ENCODE measurements at places on chromosomes 12 and 14.
A peak's percentile ranks its signal among the peaks of the same experiment; 100 is the strongest.

- DNase-seq = no peak
Measured at GRCh38 chr12:58502226-58502625, 418.1 kb downstream of the LRIG3 start.

- no peak for DNase-seq
Measured at GRCh38 chr14:105877645-105878044, 351.3 kb downstream of the TMEM121 start.

- no peak for DNase-seq
Measured at GRCh38 chr12:49959685-49960473, 1.8 kb upstream of the AQP5 start.

GRCh38 chr12:120797677-120798642 lies 72.3 kb downstream of the ACADS start:
- no peak for DNase-seq

DNA sequence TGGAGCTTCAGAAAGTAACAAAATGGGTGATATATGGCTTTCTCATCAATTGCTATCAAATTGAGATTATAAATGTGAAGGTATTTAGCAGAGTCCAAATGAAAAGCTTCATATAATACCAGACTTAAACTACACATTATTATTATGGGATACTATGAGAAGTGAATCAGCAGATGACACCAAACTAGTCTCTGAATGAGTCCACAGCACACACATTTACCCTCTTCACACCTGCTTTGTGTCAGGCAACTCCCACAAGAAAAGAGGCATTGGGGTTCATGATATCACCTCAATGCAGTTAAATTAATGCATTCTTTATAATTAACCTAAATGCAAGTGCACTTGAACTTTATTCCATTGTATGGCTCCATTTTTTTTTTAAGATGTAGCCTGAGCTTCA lies 330.5 kb downstream of the BCL11B start:
- no peak for DNase-seq

DNA sequence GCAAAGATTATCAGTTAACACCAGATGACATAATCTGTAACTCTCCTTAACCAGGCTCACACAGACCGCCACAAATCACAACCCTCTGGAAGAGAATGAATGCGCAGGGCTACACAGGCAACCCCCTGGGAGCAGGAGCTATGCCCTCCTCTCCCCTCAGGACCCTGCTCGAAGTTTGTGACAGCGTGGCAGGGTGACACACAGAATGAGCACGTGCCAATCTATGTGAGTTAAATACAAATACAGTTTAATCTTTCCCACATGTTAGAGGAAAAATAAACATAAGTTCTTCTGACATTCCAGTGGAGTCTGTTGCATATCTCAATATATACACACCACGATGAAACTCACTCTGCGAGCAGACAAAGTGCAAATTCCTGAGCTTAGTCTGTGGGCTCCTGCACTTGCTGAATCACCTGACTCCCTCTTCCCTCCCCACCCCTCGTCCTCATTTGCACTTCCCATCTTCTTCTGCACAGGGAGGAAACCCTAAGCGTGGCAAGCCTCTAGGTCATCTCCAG lies 37.6 kb downstream of the BCAT1 start:
- DNase-seq = peak; percentile 89

- no peak for DNase-seq
Measured at GRCh38 chr12:61538951-61539350, 721.3 kb upstream of the USP15 start.

- no peak for DNase-seq
Measured at GRCh38 chr14:90720832-90721231, 95.4 kb downstream of the TTC7B start.

- no peak for DNase-seq
Measured at GRCh38 chr12:83931451-83931850, 981.1 kb downstream of the SLC6A15 start.

DNA sequence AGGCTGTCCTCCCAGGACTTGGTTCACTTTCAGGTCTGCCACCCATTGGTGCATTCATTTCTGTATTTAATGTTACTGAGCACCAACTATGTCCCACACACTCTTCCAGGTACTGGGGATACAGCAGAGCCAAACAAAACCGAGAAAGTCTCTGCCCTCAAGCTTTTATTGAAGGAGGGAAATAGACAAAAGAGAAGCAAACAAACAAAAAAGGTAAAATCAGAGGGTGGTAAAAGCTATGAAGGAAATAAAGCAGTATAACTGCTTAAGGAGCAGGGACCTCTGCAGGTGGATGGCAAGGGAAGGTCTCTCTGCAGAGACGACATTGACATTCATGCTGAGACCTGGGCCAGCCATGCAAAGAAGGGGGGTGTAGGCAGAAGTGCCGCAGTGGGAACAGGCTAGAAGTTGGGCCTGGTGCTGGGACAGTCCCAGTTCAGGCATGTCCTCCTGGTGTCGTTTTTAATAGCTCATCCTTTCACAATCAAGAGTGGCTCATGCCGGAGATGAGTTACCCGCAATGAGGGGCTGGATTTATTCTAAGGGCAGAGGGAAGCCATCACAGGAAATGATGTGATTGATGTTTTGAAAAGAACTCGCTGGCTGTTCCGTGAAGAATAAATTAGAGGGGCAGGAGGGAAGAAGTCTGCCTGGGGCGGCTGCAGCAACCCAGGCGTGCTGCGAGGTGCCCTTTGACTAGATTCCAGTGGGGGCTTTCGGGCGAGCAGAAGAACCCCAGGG lies 72.8 kb downstream of the IRF2BPL start:
- peak; percentile 78 for DNase-seq

DNA sequence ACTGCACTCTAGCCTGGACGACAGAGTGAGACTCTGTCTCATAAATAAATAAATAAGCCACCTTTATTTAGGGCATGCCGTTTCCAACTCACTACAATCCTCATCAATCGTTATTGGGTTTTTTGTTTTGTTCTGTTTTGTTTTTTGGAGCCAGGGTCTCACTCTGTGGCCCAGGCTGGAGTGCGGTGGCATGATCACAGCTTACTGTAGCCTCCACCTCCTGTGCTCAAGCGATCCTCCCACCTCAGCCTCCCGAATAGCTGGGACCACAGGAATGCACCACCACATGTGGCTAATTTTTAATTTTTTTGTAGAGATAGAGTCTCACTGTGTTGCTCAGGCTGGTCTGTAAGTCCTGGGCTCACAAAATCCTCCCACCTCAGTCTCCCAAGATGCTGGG lies 3.6 kb upstream of the ANAPC5 start:
- DNase-seq = no peak

DNA sequence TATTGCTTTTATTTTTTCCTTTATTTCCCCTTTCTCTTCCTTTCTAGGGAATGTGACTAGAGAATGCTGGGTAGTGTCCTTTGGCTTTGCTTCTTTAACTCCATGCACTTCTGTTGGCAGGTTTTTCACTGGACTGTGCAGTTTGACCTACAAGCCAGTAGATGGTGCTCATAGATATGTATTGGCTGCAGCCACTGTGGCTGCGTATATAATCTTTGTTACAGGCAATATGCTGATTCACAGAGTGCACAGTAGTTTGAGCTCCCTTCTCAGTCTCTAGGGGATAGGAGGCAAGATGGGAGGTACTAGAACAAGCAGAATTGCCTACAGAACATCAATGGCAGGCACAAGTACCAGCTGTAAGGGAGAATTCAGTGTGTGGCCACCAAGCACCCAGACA lies 503.5 kb downstream of the LRFN5 start:
- DNase-seq = no peak

- DNase-seq = no peak
Measured at GRCh38 chr12:131136539-131136872, 182.8 kb downstream of the ADGRD1 start.

DNA sequence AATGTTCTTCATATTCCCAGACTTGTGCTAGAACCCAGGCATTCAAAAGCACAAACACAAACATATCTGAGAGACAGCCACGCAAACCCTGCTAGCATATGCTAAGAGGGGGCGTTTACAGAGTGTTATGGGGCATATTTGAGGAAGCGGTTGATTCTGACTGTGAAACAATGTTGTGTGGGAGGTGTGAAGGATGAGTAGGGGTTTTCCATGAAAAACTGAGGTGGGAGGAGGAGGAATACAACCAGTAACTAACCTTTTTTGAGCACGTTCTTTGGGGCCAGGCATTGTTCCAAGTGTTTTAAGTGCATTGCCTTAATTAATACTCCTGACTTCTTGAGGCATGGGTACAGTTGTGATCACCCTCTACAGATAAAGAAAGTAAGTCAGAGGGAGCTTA lies 499.5 kb downstream of the AACS start:
- DNase-seq = no peak

- DNase-seq = peak; percentile 40
Measured at GRCh38 chr14:93207468-93208308, 632 bp downstream of the UBR7 start.

GRCh38 chr14:104400355-104400754 lies 179.2 kb upstream of the C14orf180 start:
- no peak for DNase-seq

DNA sequence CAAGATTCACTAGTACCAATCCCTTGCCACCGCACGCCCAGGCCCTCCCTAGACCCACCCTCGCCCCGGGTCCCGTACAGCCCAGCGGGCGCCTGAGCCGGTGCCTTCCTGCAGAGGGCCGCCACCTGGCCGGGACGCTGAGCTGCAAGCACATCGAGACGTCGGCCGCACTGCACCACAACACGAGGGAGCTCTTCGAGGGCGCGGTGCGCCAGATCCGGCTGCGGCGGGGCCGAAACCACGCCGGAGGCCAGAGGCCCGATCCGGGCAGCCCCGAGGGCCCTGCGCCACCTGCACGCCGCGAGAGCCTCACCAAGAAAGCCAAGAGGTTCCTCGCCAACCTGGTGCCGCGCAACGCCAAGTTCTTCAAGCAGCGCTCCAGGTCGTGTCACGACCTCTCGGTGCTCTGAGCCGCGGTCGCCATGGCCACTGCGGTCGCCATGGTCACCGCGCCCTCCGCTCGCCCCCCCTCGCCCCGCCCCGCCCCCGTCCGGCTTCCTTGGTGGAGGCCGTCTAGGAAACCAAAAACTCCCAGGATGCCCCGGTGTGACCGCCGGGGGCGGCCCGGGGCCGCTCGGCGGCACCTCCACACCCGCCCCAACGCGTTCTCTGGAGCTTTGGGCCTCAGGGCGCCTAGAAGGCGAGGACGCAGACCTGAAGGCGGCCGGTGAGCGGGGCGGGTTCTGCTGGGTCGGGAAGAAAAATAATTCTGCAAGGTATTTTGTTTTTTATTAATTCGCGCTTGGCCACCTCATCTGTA lies 3.7 kb downstream of the REM2 start:
- DNase-seq = no peak

DNA sequence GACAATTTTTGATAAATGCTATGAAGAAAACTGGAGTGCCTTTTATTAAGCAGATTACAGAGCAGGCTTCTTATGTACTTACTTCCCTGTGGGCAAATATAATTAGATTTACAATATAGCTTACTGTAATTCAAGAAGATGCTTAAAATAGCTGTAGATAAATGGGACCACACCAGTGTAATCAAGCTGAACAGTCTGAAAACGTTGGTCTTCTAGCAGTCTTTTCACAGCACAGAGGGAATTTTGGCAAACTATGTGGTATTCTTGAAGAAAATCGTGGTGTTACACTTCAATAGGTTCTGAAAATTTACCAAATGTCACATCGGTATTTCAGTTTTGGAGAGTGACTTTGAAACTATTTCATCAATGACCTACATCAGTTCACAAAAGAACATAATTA lies 47.7 kb downstream of the SLC16A7 start:
- no peak for DNase-seq

DNA sequence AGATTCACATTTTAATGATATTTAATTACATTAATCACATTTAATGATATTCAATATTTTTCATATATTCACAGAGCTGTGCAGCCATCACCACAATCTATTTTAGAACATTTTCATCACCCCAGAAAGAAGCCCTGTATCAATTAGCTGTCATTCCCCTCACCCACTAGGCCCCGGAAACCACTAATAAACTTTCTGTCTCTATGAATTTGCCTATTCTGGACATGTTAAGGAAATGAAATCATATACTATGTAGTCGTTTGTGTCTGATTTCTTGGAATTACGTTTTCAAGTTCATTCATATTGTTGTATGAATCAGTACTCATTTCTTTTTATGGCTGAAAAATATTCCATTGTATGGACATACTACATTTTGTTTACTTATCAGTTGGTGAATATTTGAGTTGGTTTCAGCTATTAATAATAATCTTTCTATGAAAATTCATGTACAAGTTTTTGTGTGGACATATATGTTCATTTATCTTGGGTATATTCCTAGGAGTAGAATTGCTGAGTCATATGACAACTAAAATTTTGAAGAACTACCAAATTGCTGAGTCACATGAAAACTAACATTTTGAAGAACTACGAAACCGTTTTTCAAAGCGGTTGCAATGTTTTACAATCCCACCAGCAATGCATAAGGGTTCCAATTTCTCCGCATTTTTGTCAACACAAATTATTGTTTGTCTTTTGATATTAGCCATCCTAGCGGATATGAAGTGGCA lies 11.7 kb upstream of the OTOGL start:
- DNase-seq = no peak

All from HFFc6 (cell line).